ENCODE measurements at places on chromosomes 6 and 20.
A peak's percentile ranks its signal among the peaks of the same experiment; 100 is the strongest.

DNA sequence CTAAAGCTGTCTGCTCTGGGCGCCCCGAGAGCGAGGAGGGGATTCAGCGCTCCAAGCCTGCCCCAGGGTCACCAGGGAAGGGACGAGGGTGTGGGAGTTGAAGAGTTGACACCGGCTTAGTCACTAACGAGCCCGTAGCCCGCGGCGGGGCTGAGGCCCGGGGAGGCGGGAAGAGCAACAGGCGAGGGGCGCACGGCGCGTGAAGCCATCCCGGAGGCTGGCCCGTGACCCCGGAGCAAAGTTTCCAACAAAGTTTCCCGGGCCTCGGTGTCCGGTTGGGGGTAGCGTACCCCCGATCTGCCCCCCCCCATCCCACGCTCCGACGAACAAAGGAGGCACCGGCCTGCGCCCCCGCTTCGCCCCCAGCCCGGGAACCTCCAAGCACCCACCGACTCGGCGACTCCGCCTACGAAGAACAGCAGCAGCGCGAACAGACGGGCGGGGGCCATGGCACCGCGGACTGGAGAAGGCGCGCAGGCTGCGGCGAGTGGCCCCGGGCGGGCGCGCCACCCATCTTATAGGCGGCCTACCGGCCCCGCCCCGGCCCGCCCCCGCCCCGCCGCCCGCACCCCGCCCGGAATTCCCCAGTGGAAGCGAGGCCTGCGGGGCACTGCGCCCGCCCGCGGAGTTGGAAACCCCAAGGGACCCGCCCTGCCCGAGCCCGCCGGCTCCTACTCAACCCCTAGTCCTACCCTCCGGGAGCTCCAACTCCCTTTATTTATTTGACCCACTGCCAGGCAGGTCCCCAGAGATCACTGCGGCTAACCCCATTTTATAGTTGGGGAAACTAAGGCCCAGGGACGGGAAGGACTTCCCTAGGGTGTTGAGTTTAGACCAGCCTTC, at the start of gene SDC4:
Gene SDC4, minus strand, starts transcription at position 489 of the 843 bp plus-strand sequence. Its CDS starts 40 bp downstream, at position 449.
- peak; percentile 34 for DNase-seq

DNA sequence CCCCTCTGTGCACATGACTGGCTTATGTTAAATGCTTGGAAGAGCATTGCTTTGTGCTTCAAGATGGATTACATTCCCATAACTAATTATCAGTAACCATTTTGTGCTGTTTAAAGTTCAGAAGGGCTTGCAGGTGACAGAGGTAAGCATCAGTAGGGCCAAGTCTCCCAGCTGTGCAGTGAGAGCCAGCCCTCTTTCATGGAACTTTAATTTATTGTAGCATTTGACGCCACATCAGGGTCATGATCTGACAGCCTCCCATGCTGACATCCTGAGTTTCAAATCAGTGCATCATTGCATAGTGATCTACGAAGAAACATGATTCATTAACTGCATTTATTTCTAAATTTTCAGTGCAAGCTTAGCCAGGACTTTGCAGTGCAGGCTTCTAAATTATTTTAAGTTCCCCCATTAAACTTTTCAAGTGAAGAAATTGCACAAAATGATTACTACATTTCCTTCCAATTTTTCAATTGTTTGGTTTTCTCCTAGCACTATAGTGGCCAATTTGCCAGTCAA, 380.9 kb downstream of the UTRN start:
- DNase-seq, result no peak

GRCh38 chr6:108260809-108261569, at the start of gene SNX3:
TSS of gene SNX3 (minus strand) at chr6:108261040. CDS start at chr6:108260921, 119 bp downstream.
- DNase-seq, result peak; percentile 71

DNA sequence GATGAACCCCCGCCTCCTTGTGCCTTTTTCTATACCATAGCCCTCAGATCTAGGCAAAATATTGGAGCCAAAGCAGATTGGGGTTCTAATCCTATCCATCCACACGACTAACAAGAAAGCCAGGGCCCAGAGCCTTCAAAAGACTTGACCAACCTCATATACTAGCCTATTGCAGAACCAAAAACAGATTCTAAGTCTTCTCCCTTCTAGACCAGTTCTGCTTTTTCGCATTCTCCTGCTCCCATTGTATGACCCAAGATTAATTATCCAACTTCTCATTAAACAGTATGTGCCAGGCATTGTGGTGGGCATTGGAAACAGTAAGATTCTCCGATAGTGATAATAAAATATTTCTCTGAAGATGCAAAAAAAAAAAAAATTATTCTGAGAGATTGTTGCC, 113.7 kb upstream of the JARID2 start:
- no peak for DNase-seq

DNA sequence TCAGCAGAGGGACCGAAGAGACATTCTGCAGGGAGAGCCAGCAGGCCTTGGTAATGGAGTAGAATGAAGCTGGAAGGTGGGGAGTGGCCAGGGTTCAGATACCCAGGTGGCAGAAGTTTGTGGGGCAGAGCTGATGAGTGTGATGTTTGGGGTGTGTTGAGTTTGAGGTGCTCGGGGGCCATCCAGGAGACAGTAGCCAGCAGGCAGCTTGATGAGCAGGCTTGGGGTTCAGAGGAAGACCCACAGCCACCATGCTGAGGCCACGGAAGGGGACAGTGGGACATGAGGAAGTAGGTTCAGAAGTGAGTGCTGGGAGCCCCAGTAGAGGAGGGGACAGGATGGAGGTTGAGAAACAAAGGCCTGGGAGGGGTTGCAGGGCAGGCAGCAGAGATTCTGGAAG, 11.1 kb upstream of the FOXS1 start:
- DNase-seq, result no peak

DNA sequence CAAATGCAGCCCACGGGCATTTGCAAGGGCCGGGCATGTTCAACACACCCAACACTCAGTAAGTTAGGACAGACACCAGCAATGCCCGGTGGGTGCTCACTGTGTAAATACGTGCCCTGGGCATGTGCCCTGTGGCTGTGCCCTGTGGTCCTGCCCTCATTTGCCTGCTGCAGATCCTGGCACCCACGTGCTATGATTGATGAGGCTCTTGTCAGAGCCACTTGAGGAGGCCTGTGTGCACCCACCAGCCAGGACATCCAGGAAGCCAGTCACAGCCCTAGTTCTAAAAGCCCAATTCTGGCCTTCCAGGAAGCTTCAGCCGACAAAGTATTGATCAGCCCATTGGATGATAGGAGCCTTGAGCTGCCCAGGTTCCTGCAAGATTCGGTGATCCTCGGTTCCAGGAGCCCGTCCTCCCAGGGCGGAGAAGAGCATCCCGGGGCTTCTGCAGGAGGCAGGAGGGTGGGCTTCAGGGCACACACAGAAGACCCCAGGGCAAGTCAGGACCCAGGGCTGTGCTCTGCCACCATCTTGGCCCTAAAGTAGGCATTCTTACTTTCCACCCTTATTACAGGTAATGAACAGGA, 223.9 kb downstream of the PREX1 start:
- no peak for DNase-seq

DNA sequence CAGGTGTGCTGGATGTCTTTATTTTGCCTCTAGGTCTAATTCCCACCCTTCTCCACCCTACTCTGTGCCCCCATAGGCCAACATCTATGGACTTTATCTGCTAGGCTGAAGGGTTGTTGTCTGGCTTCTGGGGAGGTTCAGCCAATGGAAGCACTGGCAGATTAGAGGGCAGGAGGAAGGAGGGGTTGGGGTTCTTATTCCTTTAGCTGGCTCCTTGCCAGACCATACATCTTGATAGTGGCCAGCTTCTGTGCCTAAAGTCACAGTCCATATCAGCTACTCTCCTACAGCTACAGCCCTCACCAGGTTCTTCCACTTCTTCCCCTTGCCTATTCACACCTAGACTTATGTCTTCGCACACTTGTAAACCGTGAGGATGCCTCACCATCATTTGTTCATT, 41.1 kb downstream of the ROS1 start:
- no peak for DNase-seq

GRCh38 chr6:35359744-35360348, 17.5 kb downstream of the PPARD start:
- DNase-seq, result no peak

GRCh38 chr6:1181939-1182605, 129.8 kb upstream of the FOXQ1 start:
- no peak for DNase-seq

GRCh38 chr6:7813193-7813592, 87.3 kb downstream of the BMP6 start:
- no peak for DNase-seq

DNA sequence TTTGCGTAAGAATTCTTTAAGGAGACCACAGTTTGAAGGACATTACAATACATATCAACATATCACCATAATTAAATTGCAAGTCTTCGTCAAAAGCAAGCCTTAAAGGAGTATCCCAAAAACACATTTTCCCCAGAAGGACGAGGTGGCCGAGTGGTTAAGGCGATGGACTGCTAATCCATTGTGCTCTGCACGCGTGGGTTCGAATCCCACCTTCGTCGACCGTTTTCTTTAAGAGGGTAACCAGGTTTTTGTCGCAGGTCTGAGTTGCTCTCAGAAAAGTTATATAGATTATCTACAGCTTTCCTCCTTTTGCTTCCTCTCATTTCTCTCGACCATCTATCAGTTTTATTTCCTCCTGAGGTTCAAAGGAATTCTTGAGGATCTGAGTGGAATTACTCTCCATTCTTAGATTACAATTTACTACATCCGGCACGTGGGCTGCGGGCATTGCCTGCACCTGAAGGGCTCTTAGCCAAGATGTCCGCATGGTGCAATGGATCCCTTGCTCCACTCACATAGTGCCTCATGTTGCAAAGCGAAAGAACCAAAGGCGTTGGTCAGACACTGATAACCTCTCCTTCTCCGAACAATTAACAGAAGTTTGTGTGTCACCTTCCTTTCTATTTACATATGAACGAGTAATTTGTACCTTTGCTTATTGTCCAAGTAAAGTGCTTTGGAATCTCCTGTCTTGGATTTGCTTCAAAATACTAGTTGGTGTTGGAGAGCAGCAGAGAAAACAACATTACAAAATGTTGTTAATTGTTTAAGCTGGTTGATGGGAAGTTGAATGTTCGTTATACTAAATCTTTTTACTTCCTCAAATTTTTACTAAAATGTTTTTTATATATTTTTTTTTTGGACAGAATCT, 14.0 kb downstream of the POM121L2 start:
- no peak for DNase-seq

DNA sequence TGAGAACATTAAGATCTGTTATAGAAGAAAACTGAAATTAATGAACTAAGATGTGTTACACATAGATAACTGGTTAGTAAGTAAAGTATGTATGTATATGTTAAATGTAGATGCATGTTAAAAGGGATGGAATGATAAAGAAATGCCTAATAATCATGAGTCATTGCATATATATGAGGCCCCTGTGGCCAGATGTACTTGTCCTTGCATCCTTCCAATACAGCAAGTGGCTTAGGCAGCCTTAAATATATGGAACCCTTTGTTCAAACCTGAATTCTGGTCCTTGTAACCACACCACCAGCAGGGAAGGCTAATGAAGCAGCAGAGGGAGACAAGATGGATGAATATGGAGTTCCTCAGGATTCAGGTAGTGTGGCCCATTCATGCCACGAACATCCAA, 9.8 kb upstream of the AKAP7 start:
- DNase-seq, result no peak

DNA sequence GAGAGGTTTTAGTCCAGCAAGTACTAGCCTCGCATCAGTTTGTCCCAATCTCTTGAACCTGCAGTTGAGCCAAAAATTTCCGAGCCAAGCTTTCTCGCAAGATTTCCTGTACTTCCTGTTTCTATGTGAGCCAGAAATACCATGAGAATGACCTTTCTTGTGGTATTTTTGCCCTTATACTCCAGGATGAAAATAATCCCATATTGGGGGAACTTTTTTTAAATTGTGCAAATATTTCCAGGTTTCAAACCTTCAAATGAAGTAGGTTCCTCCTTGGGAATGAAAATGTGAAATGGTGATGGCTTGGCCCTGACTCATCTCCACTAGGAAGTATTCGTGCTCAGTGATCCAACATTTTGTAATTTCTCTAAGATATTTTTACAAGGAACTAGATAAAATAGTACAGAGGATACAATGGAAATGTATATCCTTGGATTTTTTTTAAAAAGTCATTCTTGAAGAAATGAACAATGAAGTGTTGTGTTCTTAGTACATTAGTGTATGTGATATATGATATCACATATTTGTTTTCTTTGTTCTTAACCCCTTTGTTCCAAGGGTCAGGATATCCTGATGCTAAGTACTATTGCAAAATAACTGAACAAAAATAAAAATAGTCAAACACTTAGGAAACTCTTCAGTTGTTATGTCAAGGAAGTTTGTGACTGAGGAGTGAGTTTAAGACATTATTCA, 184.0 kb downstream of the PDE7B start:
- no peak for DNase-seq

DNA sequence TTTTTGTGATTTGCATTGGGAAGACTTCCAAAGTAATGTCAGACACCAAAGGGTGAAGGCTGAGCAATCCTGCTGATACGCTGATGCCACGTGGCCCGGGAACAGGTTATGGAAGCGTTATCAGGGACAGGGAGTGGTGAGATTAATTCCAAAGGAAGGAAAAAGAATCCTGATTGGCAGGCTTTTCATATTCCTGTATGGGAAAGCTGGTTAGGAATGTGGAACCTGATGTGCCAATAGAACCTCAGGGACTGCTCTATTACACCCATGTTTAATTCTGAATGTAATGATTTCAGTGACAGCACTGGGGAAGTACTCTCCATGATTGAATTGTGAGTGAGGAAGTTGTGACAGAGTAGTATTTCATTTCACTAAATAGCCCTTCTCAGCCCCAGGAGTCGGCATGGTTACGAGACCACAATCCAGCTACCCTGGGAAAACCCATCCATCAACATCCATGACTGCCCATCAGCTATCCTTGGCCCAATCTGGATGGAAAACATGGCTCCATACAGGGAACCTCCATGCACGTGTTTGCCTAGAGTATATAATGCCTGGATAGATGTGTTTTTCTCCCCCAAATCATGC, 49.4 kb downstream of the F13A1 start:
- DNase-seq, result no peak

DNA sequence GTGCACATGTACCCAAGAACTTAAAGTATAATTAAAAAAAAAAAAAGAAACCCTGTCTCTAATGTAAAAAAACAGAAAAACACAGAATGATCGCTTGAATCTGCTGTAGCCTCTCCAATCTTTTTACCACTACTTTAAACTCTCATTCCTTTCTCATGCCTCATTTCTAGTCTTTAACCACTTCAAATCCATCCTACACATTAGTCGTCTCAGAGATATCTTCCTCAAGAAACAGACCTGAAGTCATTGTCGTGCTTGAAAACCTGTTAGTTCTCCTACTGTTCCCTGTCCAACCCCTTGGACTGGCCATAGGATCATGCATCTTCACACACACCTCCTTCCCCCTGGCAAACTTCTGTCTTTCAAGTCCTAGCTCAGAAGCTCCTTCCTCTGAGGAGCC, 112.1 kb upstream of the BCLAF1 start:
- DNase-seq, result no peak

DNA sequence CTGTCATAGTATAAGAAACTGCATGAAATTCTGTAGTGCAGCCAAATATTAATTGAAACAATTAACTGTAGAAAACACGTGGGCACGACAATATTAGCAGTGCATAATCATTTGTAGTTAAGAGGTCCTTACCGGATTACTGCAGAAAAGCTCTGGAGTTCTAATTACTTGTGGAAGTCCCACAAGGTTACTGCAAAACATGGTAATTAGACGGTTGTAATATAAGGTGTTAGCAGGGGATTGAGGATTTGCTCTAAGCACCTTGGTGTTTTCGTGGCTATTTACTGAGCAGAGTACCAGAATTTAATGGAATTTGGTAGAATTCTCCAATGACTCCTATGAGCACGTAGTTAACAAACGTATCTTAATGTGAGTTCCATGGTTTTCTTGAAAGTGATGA, 473.6 kb upstream of the AGPAT4 start:
- no peak for DNase-seq

GRCh38 chr6:129697788-129698187, 12.2 kb downstream of the ARHGAP18 start:
- no peak for DNase-seq

GRCh38 chr6:126385536-126385935, 45.6 kb downstream of the CENPW start:
- no peak for DNase-seq
